Stimulated activated CD4-positive, alpha-beta T cell treated with anti-CD3 and anti-CD28 coated beads, Interleukin-12 subunit alpha, Interleukin-12 subunit beta, amount 100 ng/mL, for 4 hours (primary cell): ENCODE measurements at places on chromosomes 1 and 21.

GRCh38 chr21:34724131-34724856 lies 55.5 kb downstream of the CLIC6 start:
- no peak for DNase-seq

- no peak for DNase-seq
Observed at GRCh38 chr1:11873395-11874257, 14.9 kb upstream of the NPPB start.

DNA sequence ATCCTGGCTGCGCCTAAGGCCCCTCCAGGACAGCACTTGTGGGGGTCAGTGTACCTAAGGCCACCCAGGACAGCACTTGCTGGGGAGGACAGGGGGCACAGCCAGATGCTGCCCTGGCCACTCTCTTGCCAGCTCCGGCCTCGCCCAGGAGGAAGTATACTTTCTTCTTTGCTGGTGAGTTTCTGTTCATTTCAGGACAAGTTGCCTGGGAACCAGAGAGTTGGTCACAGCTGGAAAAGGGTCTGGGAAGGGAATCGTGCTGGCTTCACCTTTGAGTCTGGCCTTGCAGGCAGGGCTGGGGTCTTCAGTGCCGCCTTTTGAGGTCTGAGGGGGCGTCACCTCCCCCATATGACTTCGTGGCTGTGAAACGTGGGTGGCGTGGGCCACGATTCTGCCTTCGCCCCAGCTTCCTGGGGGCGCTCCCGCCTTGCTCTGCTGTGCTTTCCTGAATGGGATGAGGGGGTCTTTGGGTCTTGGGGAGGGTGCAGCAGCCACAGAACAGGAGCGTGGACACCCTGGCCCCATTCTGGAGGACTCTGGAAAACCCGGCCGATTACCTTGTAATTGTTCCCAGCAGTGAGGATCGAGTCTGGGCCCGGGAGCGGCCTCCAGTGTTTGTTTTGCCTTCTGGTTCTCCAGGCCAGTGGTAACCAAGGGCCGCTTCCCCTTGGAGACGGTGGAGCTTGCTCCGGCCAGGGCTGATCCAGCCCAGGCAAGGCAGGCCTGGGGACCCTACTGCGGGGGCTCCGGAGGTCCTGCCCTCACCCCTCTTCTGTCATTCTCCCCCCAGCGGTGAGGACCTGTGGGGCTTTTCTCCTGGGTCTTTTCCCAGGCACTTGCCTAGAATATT lies 45.9 kb downstream of the SPSB1 start:
- DNase-seq = no peak

DNA sequence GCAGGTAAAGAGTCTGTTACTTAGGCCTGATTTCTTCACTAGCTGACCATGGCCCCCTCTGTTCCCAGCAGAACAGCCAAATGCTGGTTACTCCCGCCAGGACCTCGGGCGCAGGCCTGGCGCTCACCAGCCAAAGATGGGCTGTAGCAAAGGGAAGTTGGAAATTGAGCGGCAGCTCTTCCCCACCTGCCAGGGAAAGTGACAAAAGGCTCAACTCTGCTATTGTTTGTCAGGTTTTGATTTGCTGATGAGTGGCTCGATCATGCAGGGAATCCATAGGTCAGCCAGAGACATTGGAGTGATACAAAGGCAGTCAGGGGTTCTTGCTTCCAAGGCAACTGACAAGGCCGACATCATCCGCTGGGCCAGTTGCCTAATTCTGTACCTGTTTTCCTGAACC lies 120.1 kb downstream of the ASTN1 start:
- DNase-seq = no peak
